ENCODE measurements at places on chromosomes 16 and 17.

GRCh38 chr16:75044800-75045361 lies 46.1 kb downstream of the ZNRF1 start:
- no peak for DNase-seq

GRCh38 chr17:35742896-35743477 lies 10.1 kb downstream of the GAS2L2 start:
- DNase-seq = no peak

GRCh38 chr16:71648162-71648561 lies 22.2 kb downstream of the MARVELD3 start:
- DNase-seq = no peak

GRCh38 chr16:668519-669171 lies 713 bp downstream of the RHOT2 start:
- no peak for DNase-seq

GRCh38 chr17:15171167-15172047 lies 93.7 kb downstream of the PMP22 start:
- peak; percentile 43 for DNase-seq

DNA sequence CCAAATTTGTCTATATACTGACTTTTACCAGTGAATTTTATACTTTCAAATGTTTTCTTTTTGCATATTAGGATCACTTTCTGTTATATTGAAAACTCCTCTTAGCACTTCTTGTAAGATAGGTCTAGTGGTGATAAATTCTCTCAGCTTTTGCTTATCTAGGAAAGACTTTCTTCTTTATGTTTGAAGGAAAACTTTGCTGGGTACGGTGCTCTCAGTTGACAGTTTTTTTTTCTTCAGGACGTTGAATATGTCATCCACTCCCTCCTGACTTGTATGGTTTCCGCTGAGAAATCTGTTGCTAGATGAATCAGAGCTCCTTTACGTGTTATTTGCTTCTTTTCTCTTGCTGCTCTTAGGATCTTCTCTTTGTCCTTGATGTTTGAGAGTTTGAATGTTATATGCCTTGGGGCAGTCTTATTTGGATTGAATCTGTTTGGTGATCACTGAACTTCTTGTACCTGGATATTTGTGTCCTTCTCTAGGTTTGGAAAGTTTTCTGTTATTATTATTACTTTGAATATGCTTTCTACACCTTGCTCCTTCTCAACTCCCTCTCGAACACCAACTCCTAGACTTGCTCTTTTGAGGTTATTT lies 44.0 kb upstream of the NACA2 start:
- no peak for DNase-seq

DNA sequence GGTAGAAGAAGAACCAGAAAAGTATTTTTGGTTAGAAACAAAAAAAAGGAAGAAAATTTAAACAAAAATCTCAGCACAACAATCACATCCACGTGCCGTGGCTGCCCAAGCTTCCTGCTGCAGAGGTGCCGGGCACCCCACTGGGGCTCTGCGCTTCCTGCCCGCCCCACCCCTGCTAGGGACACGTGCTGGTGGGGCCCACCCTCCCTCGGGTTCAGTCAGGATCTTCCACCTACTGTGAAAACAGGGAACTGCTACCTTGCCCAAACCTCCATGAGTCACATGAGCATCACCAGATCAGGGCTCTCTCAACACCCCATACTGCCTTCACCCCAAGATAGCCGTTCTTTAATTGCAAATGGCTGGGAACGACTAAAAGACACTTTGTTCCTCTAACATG lies 24.4 kb upstream of the CYTH1 start:
- DNase-seq = no peak

GRCh38 chr16:31487720-31488467 lies 5.0 kb downstream of the SLC5A2 start:
- peak; percentile 65 for DNase-seq

- no peak for DNase-seq
Measured at GRCh38 chr16:50711040-50711439, 17.6 kb downstream of the NOD2 start.

- DNase-seq = no peak
Measured at GRCh38 chr16:88192601-88193000, 190.2 kb upstream of the ZNF469 start.

DNA sequence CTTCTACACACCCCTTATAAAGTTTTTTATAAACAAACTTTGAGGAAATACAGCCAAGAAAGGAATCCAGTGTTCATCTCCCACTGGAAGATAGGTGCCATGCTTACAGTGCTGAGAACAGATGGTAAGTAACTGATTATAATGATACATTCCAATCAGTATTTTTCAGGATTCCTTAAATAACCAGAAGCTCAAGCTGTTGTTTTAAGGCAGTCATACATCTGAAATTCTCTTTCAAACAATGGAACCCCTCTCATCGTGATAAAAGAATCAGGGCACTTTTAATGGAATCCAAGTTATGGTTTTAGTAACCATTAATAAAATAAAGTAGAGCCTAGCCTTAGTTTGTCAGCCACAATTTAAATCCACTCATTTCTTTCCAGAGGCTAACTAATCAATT lies 56.1 kb upstream of the STAC2 start:
- no peak for DNase-seq

DNA sequence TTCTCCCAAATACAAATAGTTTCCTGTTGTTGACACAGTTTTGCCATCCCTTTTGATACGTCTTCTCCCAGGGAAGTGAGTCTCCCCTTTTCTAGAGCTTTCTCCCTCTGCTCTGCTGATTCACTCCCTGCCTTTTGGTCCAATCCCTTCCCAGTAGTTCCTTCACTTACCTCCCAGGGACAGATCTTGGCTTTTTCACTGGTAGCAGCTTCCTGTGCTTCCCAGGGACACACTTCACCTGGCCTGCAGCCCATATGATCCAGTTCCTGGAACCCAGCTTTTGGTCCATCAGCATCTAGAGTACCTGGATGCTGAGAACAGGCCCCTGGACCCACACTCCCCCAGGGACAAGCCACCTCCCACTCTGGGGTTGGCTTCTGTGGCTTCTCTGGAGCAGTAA lies 15.8 kb downstream of the GPR179 start:
- no peak for DNase-seq
